Hindlimb muscle (tissue), 1 donor: ENCODE measurements at places on chromosomes 6 and 20. TPM values are rescaled to one million over a fixed set of nuclear protein-coding genes. Genes with fewer than 3 reads are reported as not detected.

GRCh38 chr6:129643968-129644367, 66.0 kb downstream of the ARHGAP18 start:
- DNase-seq: no peak

- no peak for DNase-seq
Observed at GRCh38 chr20:15823718-15824117, 749.5 kb downstream of the KIF16B start.

GRCh38 chr6:127198549-127198948, 68.1 kb upstream of the RNF146 start:
- no peak for DNase-seq

- DNase-seq: no peak
Observed at GRCh38 chr20:35837577-35838195, 65.9 kb downstream of the PHF20 start.

DNA sequence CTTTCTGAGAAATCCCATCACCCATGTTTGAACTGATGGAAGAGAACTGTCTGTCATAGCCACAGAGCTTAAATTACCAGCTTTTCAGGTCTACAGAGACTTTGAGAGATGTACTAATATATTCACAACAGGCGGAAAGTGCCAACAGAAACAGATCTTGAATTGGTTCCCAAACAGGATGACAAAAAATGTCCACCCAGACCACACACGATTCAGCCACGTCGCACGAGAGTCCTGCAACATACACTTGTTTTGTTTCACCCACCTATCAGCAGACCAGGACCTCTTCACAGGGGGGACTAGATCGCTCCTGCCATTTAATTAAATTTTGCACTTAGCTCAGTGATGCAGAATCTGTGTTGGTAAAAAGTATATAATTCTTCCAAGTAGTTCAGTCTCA, 187.1 kb upstream of the CEP162 start:
- DNase-seq: no peak

DNA sequence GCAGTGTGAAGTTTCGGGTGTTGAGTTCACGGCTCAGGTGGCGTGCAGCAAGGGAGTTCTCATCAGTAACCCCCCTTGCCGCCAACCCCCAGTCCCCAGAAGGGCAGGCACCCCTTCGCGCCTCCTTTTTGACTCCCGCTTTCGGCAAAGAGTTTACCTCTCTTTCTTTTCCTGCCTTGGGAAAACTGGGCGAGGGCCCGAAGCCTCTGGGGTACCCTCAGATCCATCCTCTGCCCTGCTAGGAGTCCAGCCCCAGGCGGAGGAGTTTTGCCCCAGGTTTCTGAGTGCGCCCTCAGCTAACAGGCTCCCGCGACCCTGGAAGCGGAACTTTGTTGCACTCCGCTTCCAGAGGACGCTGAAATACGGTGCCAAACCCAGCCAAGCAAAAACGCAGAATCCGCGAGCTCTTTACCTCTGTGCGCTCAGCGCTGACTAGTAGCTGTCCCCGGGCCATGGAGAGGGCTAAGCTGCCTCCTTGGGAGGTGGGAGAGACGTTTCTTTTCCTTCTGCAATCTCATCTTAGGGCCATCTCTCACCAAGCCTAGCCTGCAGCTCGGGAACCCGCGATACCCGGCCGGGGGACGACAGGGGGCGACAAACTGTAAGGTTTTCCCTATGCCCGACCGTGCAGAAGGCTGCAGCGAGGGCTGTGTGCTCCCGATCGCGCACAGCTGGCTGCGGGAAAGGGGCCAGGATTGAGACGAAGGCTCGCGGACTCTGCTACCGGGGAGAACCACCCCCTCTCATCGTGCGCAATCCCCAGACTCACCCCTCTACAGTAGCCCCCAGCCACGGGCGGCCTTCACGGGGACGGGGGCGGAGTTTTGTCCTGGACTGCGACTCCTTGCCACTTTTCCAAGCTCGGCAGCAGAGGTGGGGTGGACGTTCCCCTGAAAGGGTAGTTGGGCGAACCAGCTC, 2.7 kb upstream of the PAX1 start:
- peak; percentile 84 for DNase-seq

SLC44A4 gene
- 0.23 TPM for polyA plus RNA-seq

DNA sequence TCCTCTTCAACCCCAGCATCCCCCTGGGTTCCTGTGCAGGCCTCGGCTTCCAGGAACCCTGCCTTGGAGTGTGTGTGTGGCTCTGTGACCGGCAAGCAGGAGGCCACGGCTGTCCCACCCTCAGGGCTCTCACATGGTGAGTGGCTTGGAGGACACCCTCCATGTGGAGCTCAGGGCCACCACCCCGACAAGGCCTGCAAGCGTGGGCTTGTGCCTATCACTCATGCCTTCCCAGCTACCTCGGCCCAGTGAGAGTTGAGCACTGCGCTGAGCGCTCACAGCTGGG, 76.7 kb downstream of the DACT2 start:
- DNase-seq: no peak

DNA sequence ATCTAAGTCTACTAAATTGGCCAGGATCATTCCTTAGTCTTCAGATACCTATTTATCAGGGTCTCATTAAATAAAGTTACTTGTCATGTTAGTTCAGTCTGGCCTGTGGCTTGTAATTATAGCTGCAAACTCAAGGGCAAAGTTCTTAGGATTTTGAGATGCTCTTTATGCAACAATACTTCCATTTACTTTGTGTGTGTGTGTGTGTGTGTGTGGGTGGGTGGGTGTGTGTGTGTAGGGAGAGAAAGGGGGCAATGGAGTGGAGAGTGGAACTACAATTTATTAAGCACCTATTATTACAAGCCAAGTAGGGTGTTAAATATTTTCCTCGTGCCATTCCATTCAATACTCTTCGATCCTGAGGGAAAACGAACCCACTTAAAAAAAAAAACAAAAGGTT, 17.7 kb upstream of the TBC1D20 start:
- no peak for DNase-seq

DNA sequence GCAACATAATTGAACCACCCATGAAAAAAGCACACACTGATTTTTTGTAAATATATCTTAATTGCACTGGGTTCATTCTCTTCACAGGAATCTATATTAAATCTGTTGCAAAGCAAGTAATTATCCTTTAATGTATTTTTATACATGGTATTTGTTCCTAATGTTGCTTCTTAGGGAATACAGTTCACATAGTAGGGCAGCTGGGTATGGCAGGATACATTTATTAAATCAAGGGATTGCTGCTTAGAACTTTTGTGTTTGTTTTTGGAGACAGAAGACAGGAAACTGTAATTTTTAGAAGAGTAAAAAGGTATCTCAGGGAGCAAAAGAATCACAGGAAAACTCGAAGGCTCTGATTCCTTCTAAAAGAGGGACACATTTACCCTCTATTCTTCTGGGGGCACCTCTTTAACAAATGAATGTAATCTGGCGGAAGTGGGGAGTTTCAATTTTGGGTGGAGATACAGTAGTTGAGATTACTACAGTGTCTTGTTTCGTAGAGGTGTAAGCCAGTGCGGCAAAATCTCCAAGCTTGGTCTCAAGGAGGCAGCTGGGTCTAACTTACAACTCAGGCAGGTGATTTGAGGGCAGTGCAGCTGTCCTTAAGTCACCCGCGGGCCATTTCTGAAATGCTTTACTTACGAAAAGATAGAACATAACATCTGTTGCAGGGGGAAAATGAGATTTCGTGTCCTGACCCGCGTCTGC, 812 bp upstream of the SMIM13 start:
- no peak for DNase-seq

GJA1 gene
- polyA plus RNA-seq: 37.9 TPM

- no peak for DNase-seq
Observed at GRCh38 chr6:62672989-62673388, 387.0 kb upstream of the KHDRBS2 start.

RHAG gene
- polyA plus RNA-seq: 1.7 TPM

DNA sequence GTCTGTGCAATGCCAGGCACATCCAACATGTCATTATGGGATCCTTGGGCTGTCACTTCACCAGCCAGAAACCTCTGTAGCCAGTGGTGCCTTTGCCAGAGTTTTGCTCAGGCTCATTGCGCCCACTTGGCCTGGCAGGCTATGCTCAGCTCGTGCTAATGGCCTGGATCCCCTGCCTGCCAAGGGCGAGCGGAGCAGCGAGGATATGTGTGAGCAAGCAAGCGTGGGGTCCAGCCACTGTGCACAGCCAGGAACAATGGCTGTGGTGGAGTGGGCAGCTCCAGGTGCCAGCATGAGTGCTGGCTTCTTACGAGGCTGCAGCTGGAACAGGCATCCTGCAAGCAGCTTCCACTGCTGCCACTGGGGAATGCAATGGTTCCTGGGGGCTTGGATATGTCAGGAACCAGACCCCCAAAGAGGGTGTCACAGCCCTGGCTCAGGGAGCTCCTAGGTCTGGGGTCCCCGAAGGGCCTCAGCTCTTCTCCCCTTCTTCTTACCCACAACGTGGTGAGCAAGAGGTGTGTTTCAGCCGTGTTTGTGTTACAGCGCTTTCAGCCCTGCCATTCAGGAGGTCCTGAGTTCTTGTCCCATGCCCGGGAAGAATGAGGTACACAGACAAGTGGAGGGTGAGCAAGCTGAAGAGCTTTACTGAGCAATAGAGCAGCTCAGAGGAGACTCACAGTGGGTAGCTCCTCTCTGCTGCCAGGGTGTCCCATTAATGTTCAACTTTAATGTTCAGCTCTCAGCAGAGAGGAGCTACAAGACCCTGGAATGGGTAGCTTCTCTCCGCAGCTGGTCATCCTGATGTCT, 22.3 kb upstream of the TOP1 start:
- DNase-seq: no peak

DNA sequence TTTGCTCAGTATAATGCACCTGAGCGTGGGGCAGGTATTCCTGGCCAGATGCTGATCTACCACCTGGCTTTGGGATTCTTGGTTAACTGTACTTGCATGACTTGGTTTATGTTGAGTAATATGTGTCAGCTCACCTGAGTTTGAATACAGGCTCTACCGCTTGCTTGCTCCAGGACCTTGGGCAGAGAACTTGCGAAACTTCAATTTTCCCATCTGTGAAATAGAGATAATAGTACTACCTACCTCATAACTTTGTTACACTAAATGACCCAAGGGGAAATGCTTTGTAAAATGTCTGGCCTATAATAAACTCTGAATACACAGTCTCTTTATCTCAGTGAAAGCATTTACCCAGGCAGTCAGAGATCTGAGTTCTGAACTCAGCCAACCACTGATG, 51.8 kb downstream of the SCAND1 start:
- DNase-seq: no peak

DNA sequence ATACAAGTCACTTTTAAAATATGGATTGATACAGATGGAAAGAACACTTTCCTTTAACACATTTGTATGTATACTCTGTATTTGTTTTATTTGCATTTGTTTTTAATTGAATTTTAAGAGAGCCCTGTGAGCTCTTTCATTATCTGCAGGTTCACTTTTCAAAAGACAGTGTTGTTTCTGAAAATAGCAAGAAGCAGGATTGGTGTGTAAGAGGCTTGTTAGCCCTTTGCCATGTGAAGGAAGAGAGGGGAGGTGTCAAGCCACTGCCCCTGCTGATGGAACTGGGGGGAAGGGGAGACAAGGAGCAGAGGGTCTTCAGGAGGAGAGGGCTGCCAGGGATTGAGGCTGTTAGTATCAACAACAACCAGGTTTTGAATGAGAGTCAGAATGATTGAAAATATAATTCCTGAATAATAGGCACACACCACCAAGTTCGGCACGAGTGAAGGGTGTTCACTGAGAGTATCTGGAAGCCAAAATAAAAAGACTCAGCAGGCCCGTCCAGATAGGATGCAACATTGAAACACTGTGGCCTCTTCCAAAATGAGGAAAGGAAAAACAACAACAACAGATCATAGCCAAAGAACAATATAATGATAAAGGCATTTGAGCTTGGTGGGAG, 12.6 kb upstream of the PBOV1 start:
- DNase-seq: no peak

DNA sequence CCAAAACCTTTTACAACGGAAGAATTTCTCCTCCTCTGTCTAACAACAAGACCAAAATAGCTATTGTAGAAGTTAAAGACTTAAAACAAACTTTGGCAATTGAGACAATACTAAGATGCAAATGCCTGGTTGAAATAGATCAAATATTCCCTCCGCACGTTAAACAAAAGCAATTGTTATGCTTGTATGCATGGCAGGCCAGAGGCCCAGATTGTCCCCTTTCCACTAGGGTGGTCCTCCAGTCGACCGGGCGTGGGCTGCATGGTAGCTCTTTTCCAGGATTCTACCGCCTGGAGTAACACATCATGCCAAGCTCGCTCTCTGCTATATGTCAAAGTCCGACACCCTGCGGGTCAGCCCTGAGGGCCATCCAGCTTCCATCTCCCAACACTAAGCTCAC, 234.7 kb downstream of the RNGTT start:
- DNase-seq: no peak

DNA sequence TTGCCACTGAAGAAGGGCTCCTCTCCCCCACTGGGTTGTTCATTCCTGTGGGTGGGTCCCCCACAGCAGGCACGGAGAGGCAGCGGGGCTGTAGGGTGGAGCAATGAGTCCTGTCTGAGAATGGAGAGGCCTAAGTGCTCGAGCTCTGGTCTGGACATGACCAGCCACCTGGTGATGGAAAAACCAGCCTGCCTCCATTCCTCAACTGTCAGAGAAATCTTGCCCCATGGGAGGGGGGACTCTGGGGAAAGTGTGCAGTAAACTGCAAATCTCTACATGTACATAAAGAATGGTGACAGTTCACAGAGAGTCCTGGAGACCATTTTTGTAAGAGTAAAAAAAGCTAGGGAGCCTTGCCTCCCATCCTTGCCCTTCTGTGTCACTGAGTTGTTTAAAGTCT, 34.1 kb downstream of the INSM1 start:
- no peak for DNase-seq

DNA sequence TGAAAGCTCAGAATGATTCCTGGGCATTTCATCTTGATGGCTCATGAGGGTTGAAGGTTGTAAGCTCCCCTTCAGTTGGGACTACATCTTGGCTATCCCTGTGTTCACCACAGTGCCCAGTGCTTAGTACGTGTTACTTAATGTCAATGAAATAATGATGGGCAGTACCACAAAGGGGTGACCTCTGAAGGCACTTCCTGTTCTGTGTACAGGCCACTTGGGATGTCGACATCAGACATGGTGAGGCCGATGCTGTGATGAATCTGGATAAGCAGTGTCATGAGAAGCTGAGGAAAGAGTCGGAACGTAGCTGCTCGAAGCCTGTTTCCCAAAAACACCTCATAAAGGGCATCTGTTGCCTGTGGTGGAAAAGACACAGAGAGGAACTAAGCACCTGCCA, 27.6 kb upstream of the RBL1 start:
- DNase-seq: no peak

DNA sequence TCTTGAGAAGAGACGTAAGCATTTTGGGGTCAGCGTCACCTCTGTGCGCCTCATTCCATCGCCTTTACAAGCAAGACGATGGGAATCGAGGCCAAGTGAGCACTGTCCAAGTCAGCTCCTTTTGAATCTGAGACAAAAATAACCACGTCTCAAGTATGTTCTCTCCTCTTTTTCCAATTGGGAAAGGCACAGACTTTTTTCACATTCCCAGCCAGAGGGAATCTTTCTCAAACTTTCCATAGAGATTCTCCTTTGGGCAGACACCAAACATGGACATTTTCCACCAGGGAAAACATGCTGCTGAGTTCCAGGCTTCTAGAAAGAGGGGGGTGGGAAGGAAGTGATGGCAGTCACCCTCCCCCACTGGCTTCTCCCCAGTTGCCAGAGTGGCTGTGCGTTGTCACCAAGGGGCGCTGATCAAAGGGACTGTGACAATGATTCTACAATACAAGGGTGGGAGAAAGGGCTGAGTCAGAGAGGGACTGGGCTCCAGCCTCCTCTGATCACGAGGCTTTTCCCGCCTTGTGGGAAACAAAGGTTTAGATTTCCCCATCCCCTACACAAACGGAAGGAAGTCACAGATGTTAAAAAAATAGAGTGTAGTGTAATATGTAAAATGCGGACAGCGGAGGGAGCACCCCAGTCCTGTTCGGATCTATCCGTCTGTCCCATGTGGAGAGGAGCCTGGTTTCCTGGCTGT, 281.9 kb upstream of the RNF24 start:
- DNase-seq: peak; percentile 76
